COR-L47 (cell line): ENCODE measurements at places on chromosomes 5 and 9.

GRCh38 chr5:67880511-67880805 lies 335.1 kb upstream of the PIK3R1 start:
- DNase-seq: no peak

DNA sequence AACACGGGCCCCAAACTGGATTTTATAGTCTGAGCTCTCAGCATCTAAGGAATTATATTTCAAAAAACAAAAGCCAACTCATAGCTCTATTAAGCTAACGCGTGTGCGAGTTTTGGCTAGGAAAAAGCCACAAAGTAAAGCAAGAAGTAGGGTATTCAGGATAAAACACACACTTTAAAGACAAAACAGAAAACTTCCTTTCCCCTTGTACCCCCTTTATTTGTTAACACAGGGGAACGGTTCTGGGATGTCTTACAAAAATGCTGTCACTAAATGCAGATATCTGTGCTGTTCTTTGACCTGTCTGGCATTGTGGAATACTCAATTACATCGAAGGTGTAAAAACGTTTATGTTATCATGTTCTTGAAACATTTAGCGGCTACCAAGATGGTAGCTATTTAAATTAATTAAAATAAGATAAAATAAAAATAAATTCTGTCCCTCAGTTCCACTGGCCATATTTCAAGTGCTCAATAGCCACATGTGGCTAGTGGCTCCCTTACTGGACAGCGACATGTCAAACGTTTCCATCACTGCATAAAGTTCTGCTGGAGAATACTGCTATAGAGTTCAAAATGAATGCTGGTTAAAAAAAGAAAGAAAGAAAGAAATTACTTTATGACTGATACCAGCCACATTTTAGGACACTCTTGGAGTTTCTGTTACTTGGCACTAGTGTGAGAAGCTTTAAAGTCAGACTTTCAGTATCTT lies 7.2 kb upstream of the MEF2C start:
- DNase-seq: no peak

DNA sequence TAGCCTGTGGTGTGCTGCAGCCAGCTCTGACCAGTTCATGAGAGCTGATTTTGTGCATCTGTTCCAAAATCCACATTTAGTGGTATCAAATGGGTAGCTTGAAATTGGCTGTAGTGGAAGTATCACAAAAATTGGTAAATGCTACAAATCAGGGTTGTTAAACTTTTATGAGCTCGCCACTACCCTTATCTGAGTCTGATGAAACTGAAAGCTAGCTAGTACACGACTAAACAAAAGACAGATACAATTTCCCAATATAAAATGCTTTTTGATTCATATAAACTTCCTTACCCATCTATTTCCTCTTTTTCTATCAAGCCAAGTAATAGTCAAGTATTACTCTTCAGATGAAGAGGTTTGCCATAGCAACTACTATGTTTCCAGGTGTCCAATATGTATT lies 392.0 kb downstream of the TMEM161B start:
- no peak for DNase-seq

- DNase-seq: no peak
Measured at GRCh38 chr5:120759587-120759986, 295.5 kb downstream of the PRR16 start.

DNA sequence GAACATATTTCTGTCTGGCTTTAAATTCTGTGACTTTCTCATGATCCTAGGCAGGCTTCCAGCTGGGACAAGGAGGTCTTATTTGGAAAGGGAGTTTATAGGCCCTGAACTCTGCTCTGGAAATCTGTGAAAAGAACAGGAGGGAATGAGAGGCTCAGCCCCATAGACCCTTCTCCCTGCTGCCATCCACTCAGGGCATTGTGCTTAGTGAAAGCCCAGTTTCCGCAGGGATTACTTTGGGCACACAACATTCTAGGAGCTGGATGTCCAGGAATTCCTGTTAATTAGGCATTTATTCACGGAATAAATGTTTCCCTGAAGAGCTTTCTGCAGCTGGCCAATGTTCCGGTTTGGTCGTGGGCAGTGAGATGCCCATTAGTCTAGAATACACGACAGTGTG lies 32.7 kb upstream of the COL15A1 start:
- DNase-seq: no peak

DNA sequence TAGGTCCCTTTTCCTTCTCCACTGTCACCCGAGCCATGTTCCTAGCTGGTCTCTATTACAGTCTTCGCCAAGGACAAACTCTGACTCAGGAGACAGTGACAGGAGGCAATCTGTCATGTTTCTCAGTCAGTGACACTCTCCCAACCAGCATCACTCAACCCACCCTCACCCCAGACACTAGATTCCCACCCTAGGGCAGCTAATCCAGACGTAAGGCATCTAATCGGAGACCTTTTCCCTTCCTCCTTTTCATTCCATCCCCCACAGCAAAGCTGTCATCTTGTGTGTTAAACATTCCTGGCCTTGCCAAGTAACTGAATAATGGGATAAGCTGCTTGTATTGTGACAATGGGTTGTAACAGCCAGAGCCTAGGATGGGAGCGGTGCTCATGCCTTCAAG lies 95.2 kb downstream of the SNX18 start:
- no peak for DNase-seq

DNA sequence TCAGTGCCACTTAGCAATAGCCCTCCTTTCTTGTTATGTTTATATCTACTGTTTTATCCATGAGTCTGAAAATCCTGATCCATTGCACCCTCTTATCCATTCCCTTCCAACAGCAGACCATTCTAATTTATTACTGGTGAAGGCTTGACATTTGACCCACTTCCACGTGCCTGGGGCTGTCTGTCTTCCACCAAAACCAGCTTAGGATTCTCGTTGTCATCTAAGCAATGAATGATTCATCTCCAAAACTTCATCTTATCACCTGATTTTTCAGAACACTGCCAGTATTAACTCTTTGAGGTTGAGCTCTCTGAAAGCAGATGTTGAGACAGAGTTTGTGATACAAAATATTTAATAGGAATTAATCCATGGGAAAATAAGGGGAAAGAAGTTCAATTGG lies 277.8 kb upstream of the FBXL7 start:
- DNase-seq: no peak

DNA sequence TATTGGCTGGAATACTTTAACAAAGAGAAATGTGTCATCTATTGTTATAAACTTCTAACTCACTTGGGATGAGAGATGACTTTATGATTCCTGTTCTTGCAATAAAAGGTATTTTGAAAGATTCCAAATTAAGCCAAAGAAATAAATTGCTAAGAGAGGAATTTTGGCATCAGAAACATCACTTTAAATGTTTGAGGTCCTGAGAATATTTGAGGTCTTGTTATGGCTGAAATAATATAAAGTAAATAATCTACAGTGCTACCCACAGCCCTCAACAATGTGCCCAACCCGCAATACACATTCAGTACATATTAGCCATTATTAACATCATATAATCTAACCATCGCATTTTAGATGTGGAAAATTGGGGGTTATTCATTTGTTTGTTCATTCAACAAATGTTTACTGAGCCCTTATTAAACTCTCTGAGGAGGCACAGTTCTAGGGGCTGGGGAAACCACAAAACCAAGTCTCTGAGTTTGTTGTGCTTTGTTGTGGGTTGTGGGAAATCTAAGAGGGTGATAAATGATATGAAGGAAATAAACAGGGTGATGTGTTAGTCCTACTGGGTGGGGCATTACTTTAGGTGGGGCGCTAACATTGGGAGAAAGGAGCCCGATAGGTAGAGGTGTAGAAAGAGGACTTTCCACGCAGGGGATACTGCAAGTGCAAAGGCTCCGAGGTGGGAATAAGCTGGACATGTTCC lies 135.2 kb upstream of the CLINT1 start:
- DNase-seq: no peak

GRCh38 chr9:21455320-21455719 lies 15.1 kb downstream of the IFNA1 start:
- peak; percentile 5 for DNase-seq

DNA sequence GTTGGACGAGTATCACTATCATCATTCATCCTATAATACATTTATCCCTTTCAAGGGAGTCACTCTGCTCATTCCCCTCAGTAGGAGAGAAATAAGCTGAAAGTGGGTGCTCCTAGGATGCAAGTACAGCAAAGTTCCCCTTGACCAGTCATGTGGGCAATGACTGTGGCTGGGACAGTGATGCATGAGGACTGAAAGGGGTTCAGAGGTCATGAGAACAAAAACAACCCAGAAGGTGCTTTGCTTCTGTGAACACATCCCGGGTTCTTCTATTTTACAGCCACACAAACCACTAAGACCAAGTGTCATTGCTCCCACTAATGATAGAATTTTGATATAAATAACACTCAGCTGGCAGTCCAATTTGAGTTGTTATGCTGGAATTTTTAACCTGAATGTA lies 177.8 kb upstream of the ADCY2 start:
- DNase-seq: no peak

GRCh38 chr5:141326088-141326854 lies 4.0 kb upstream of the PCDHGA1 start:
- peak; percentile 76 for DNase-seq

DNA sequence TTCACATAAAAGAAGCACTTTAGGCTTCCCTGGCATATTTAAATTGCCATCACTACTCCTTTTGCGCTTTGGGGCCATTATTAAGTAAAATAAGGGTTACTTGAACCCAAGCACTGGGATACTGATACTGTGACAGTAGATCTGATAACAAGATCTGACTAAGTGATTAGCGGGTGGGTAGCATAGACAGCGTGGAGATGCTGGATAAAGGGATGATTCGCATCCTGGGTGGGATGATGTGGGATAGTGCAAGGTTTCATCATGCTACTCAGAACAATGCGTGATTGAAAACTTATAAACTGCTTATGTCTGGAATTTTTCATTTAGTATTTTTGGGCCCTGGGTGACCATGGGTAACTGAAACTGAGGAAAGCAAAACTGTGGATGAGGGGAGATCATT lies 75.1 kb downstream of the PTTG1 start:
- DNase-seq: no peak

DNA sequence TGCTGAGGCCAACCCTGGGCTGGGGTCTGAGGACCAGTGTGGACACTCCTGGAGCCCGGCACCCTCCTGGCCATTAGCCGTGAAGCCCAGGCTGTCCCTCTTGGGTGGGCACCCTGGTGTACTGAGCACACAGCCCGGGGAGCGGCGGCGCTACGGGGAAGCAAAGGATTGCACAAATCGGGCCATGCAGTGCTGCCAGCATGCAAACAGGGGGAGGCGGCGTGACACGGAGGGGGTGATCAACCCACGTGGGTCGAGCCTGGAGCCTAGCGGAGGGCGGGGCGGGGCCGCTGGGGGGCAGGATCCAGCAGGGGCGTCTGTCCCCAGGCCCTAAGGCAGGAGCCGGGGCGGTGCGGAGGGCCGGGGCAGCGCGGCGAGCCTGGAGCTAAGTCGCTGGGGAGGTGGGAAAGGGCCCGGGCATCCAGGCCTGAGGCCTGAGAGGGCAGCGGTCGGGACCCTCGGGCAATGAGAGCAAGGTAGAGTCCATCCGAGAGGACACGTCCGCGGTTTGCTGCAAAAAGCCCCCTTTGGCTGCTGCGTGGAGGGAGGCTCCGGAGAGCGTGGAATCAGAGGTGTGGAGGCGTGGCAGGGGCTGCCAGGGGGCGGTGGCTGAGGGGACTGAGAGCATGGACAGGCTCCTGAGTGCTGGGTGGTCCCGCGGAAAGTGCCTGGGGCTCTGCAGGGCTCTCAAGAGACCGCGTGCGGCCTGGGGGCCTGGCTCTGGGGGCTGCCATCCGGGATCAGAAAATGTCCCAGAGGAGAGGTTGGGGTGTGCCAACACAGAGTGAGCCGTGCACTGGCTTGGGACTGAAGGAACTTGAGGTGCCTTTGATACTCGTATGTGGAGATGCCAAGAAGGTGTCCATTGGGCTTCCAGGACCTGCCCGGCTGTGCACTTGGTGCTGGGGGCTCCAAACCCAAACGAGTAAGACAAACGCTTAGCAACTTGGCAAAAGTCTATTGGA lies 94.2 kb downstream of the BARX1 start:
- no peak for DNase-seq

DNA sequence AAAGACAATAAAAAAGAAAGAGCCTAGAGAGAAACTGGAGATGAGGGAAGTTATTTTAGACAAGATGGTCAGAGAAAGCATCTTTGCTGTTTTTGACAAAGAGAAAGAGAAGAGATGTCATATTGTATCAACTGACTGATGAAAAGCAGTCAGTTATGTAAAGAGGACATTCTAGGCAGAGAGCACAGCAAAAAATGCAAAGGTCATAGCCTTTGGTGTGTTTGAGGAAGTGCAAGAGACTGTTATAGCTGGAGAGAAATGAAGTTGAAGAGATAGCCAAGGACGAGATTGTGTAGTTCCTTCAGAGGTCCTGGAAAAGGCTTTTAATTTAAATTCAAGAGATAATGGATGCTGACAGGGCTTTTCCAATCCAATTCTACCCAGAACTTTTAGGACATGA lies 342.4 kb downstream of the RASEF start:
- DNase-seq: no peak

- DNase-seq: no peak
Measured at GRCh38 chr5:103436656-103437055, 125.9 kb downstream of the NUDT12 start.

GRCh38 chr9:38356851-38357250 lies 35.7 kb upstream of the ALDH1B1 start:
- no peak for DNase-seq

GRCh38 chr5:1564182-1564748 lies 40.5 kb upstream of the LPCAT1 start:
- DNase-seq: no peak

DNA sequence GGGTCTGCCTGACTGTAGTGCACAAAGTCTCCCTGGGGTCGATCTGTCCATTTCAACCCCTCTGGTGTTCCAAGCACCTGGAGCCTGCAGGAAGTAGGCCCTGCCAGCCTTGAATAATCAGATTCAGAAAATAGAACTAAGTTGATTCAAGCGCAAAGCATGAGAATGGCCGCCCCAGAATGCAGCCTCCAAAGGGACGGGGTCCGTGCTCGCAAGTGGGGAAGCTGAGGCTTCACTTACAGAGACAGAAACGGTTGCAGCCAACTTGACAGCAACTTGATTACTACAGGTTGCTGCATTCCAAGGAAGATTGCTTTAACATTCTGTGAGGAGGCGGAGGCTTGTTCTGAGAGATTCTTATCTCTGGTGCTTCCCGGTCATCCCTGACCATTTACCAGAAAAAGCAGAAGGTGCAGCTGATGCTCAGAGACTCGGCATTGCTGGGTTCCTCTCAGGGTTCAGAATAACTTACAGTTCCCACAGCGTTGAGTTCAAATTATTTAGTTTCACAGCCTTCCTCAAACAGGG lies 14.9 kb upstream of the LRRC14B start:
- DNase-seq: no peak

DNA sequence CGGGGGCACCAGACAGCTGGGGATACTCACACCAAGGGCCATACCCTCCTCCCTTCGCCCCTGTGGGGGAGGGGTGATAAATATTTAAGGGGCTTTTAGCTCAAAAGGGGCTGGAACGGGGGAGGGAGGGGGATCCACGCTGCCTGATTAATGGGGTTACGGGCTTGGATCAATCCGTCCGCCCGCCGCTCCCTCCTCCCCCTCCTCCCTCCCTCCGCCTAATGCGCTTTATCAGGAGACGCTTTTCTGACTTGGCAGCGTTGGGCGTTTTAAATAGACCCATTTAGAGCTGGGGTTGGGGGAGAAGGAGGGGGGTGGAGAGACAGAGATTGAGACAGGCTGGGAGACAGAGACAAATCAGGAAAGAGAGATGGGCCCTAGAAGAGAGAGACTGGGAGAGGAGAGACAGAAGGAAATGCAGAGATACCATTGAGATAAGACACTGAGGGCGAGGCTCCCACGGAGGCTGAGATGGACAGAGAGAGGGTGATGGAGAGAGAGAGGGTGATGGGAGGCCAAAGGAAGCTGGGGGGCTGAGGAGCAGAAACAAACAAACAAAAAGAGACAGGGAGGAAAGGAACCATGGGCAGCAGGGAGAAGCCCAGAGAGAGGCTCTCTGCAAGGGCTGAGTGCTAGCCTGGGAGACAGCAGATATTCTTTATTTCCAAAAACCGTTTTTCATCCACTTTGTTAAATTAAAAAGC lies 10.3 kb downstream of the CNTFR start:
- DNase-seq: no peak
